Erythroblast (primary cell): ENCODE measurements at places on chromosomes 2 and 18.

- DNase-seq = no peak
These were observed 363.0 kb downstream of the FSIP2 start for GRCh38 chr2:186101616-186102015.

GRCh38 chr2:101466426-101466825, 8.5 kb downstream of the RFX8 start:
- no peak for DNase-seq

DNA sequence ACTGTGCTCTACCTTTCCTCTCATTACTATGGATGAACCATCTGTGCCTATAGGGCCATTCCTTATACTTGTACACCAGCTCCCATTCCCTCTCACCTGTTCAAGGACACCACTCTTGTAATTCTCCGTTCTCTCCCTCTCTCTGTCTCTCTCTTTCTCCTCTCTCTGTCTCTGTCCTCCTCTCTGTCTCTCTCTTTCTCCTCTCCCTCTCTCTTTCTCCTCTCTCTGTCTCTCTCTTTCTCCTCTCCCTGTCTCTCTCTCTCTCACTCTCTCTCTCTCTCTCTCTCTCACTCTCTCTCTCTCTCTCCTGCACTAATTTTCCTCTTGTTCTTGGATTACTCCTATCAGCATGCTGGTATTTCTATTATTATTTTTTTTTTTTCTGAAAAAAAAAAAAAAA, 78.9 kb upstream of the RMDN2 start:
- DNase-seq = no peak

- no peak for DNase-seq
These were observed 5.1 kb downstream of the CXCR1 start for GRCh38 chr2:218161644-218162043.

DNA sequence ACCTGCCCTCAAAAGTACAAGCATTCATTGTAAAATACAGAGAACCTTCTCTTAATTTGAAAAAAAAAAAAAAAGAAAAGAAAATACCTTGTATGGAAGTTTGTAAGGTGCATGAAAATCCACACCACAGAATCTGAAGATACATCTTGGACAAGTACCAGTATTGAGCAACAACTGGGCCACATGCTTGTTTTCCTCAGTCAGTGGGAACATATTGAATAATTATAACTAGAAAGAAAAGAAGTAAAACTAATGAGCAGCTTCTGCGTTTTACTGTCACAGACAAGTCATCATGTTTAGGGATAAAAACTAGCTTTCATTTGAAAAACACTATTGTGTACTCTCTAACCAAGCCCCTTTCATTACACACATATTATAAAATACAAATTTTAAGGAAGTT, 5.8 kb upstream of the PEX13 start:
- DNase-seq = no peak
